ENCODE measurements at places on chromosomes 16 and 17.

DNA sequence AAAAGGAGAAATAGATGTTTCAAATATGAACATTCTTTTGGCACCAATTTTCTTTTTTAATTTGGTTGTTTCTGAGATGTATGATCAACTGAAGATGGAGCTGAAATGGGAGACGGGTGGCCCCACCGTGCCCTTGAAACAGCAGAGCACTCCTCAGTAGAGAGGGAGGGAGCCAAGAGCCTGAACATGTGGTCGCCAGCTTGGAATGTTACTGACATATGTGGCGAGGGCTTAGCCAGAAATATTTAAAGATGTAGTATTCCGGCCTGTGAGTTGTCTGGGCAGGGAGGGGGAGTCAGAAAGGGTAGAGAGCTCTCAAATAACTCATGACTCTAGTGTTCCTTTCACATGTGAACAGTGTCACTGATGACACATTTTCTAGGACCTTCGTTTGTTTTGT, 13.3 kb upstream of the MRC2 start:
- DNase-seq, result no peak

- DNase-seq, result peak; percentile 32
Observed at GRCh38 chr16:8173111-8173644, 417.1 kb downstream of the TMEM114 start.

GRCh38 chr16:27450196-27450549, 48.2 kb downstream of the IL21R start:
- no peak for DNase-seq

GRCh38 chr17:51467336-51467735, 207.0 kb downstream of the UTP18 start:
- no peak for DNase-seq

DNA sequence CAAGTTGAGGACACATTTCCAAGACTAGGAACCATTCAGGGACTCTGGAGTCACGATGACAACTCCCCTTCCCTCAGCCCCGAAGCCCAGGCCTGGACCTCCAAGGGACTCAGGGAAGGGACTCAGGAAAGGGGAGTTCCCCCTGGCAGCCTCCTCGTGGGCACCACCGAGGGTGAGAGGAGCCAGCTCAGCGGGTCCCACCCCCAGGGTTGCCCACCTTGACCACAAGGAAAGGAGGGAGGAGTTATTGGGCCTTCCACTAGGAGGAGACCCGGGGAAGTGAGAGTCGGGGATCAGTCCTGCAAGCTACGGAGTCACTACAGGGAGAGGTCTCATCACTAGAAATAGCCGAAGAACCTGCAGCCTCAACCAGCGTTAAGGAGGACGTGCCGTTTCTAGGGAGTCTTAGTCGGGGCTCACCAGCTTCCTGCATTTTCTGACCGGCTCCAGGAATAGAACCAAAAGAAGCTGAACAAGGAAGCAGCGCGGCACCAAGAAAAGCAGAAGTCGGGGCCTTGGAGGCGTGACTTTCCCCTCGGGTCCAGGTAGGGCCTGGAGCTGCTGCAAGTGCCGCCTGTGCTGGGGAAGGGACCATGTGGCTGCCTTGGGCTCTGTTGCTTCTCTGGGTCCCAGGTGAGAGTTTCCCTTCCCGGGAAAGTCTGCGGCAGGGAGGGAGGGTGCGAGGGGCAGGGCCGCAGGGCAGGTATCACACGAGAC, at the start of gene CD300A:
TSS of gene CD300A (plus strand) at position 524 of the 717 bp plus-strand sequence. CDS start at position 594, 70 bp downstream.
- DNase-seq, result peak; percentile 88

- peak; percentile 79 for DNase-seq
Observed at GRCh38 chr16:84643180-84643583, 5.1 kb upstream of the KLHL36 start.

GRCh38 chr16:54031107-54031760, 255.4 kb downstream of the IRX3 start:
- DNase-seq, result peak; percentile 53

DNA sequence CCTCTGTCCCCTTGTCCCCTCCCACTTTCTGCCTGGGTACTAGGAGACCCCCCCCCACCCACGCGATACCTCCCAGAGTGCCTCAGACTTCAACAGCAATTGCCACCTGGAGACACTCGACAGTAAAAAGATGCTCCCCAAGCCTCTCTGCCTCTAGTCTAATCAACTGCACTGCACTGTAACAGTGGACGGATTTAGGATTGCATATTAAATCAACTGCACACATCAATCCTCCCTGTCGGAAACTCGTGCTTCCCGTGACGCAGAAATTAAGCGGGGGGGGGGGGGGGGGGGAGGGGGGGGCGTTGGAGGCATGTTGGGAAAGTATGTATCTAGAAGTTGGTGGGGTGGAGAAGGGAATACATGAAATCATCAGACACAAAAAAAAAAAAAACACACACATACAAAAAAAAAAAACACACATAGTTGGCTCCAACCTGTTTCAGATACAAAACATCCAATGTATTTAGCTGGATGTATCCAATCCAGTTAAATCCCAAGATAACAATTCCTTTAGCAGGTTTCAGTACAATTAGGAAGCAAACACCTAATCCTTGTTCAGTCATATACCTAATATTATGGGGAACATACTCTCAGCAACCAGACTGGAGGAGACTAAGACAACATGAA, 29.7 kb downstream of the FAM222B start:
- DNase-seq, result no peak

- no peak for DNase-seq
Observed at GRCh38 chr17:73256220-73256619, 5.5 kb downstream of the CPSF4L start.

DNA sequence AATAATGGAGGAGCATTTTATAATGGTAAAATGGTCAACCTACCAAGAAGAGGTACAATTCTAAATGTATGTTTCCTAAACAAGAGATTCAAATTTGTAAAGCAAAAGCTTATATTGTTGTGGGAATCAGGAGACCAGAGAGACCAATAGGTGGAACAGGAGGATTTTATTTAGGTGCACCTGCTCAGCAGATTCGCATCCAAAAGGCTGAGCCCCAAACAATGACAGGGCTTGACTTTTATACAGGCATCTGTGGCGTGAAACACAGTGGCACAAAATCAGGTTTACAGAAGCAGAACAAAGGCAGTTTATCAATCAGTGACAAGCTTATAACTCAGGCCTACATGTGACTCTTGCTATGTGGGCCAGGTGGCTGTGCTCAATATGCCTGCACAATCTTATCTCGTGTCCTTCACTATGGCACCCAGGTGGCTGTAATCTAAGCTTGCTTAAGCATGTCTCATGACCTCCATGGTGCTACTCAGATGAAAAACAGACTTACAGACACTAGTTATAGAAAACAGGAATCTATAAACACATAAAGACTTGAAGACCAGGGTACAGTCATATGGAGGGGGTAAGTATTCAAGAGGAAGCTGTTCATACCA, 780.2 kb upstream of the CA10 start:
- DNase-seq, result no peak

GRCh38 chr17:2784864-2785263, 11.4 kb upstream of the RAP1GAP2 start:
- no peak for DNase-seq

DNA sequence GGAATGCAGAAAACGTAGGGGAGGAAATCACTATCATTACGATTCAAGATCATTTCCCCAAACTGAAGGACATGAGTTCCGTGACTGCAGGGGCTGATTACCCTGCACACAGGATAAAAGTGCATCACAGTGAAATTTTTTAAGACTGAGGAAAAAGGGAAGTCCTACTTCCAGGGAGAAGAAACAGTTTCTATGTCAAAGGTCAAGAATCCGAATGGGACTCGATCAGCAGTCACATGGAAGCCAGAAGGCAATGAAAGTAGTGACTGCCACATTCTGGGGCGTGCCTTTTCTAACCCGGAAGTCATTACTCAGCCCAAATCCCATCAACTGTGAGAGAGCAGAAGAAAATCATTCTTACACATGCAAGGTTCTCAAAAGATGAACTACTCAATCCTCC, 12.1 kb downstream of the ZZEF1 start:
- peak; percentile 97 for DNase-seq

- no peak for DNase-seq
Observed at GRCh38 chr17:44338702-44339101, 6.4 kb upstream of the GRN start.

- DNase-seq, result no peak
Observed at GRCh38 chr16:23420011-23420410, 33.0 kb downstream of the COG7 start.

- no peak for DNase-seq
Observed at GRCh38 chr17:28972437-28972836, 21.1 kb upstream of the PHF12 start.

GRCh38 chr17:48310748-48311213, 119.2 kb downstream of the SKAP1 start:
- no peak for DNase-seq
